Upper lobe of left lung (tissue), 6 donors: ENCODE measurements at places on chromosomes 1 and 21. TPM values are rescaled to one million over a fixed set of nuclear protein-coding genes. Genes with fewer than 3 reads are reported as not detected.
A peak's percentile ranks its signal among the peaks of the same experiment; 100 is the strongest.

OR6K3 gene
- total RNA-seq: 0.81 TPM

EDARADD gene
- total RNA-seq: 0.11 TPM

DMBX1 gene
- not detected for total RNA-seq

RHD gene
- total RNA-seq: not detected

LINGO4 gene
- total RNA-seq: 0.74 TPM

MNDA gene
- total RNA-seq: 83.3 TPM

GRCh38 chr1:4087530-4088420 lies 187.7 kb upstream of the C1orf174 start:
- DNase-seq: peak; percentile 43

DNA sequence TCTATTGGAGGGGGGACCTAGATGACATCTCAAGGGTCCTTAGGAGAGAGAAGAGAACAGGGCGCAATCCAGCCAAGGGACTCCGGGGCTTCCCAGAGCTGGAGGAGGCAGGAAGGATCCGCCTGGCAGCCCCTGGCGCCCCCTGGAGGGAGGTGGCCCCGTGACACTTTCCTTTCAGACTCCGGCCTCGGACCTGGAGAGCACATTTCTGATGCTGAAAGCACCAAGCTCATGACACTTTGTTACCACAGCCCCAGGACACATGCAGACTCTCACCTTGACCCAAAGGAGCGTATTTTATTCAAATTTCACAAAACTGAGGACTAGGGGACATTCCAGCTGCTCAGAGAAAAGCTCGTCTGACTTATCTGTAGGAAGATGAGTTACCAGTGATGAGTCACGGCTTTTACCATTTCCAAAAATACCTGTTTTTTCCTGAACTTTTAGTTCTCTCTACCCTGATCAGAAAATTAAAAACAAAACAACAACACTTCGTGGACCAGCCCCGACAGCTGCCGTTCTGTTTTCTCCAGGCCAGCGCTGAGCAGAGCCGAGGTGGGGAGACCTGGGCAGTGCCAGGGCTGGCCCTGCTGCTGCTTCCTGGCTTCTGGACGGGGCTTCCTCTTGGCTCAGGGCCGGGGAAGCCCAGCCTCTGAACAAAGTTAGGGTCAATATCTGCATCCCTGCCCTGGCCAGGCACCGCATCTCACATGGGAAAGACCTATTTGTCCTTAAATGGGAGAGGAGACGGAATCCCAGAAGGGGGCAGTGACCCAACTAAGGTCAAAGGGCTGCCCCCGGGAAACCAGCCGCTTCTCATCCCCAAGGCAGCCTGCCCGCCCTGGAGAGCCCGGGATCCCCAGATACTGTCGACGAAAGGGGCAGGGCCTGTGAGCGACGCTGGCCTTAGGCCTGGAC lies 21.6 kb upstream of the POFUT2 start:
- DNase-seq: peak; percentile 73

DNA sequence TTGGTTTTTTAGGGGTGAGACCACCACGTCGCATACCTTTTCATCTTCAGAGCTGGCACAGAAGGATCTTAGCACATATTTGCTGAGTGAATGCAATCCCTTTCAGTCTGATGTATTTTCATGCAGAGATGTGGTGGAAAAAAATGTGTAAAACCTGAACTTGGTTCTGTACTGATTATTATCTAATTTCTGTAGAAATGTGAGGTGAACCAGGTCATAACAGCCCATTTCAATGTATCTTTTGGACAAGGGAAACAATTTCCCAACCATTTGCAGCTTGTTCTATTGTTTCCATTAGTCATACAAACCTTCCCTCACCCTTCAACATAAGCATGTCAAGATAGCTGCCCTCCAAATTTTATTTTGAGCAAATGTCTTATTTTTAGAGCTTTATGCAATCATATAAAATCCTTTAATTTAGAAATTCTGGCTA lies 46.8 kb upstream of the RUNX1 start:
- no peak for DNase-seq
